ENCODE measurements at places on chromosomes 16 and 17.

GRCh38 chr17:48445248-48445620 is 15.2 kb upstream of the SKAP1 start:
- no peak for DNase-seq

GRCh38 chr16:84225126-84225525 is 14.7 kb downstream of the KCNG4 start:
- DNase-seq = no peak

DNA sequence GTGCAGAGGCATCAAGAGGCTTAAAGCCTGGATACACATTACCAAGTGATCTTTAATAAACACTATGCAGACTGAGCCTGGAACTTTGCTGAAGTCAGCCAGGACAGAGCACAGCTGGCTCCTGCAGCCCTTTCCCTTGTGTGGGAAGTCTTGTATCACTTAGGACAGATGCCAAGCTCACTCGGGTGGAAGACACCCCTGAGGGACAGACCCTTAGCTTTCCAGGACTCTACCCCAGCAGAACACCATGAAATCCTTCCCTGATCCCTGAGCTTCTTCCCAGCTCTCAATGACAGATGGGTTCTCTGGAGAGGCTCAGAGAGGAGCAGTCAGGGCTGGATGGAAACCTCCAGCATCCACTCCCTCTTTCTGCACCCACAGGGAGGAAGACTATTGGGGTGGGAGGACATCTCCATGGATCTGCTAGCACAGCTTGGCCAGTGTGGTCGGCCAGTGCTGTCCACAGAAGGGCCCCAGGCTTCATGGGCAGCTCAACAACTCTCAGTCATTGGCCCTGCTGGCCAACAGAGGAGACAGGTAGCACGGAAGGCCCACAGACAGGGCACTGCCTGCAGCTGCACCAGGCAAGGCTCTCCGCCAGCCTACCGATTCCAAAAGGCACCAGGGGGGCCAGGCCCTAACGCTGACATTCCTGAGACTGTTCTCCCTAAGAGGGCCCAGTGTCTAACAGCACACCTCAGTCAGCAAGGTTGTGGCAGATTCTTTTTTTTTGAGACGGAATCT is 15.9 kb downstream of the RAB5C start:
- DNase-seq = no peak

DNA sequence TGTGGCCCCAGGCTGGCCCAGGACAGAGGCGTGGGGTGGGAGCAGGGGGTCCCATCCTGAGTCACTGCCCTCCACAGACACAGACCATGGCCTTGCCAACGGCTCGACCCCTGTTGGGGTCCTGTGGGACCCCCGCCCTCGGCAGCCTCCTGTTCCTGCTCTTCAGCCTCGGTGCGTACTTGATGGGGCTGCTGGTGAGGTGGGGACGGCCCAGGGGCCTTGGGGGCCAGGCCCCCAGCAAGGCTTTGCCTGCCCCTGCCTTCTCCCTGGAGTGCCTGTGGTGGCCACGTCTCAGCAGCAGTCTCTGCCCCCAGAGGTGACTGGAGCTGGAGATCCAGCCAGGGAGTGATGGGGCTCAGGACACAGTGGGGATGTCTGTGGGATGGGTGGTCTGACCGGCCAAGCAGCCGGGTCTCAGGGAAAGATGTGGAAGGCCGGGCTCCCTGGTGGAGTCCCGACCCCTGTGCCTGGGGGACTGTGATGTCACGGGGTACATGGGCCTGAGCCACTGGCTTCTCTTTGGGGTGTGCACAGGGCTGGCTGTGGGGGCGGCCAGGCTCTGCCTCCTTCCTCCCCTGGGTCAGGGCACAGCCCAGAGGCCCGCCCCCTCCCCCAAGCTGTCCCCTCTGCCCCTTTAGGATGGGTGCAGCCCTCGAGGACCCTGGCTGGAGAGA is 2.2 kb downstream of the MSLN start:
- DNase-seq = no peak

GRCh38 chr17:78678711-78679110 is 101.5 kb upstream of the DNAH17 start:
- DNase-seq = no peak

- DNase-seq = no peak
Observed at GRCh38 chr17:9343516-9343915, 232.1 kb downstream of the STX8 start.

GRCh38 chr17:46841561-46842379 is 9.6 kb upstream of the WNT9B start:
- DNase-seq = peak; percentile 23

DNA sequence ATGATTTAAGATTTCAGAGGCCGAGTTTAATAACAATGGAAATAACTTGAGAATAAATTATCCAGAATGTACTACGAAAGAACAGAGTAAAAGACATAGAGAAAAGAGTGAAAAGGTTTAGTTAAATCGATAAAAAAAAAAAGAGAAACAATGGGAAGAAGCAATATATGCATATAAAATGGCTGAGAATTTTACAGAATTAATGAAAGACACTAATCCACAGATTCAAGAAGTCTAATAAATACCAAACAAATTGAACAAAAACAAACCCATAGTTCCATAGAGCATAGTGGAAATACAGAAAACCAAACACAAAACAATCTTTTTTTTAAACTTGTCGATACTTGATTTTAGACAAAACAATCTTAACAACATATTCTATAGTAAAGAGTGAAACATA is 1.7 kb downstream of the PSME3IP1 start:
- no peak for DNase-seq

- DNase-seq = no peak
Observed at GRCh38 chr16:4682616-4683254, 10.6 kb upstream of the NUDT16L1 start.

DNA sequence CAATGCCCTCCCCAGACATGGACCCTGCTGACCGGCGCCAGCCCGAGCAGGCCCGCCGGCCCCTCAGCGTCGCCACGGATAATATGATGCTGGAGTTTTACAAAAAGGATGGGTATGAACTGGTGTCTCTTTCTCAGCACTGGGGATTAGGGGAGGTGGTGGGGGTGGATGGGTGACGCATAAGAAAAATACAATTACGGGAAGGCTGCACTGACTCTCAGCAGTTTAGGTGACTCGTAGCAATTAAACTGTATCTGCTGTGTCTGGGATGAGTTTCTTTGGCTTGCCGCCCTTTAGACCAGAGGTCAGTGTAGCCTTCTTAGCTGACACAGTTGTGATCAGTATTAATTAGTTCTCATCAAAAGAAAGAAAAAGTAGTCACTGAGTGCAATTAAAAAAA is 59.0 kb downstream of the ELAC2 start:
- DNase-seq = no peak

All from stimulated activated CD4-positive, alpha-beta T cell treated with anti-CD3 and anti-CD28 coated beads, Interleukin-12 subunit alpha, Interleukin-12 subunit beta, amount 100 ng/mL, for 48 hours (primary cell).